Activated naive CD4-positive, alpha-beta T cell treated with anti-CD3 and anti-CD28 coated beads for 36 hours (primary cell): ENCODE measurements at places on chromosomes 7 and 10. TPM values are rescaled to one million over a fixed set of nuclear protein-coding genes. Genes with fewer than 3 reads are reported as not detected.

DNA sequence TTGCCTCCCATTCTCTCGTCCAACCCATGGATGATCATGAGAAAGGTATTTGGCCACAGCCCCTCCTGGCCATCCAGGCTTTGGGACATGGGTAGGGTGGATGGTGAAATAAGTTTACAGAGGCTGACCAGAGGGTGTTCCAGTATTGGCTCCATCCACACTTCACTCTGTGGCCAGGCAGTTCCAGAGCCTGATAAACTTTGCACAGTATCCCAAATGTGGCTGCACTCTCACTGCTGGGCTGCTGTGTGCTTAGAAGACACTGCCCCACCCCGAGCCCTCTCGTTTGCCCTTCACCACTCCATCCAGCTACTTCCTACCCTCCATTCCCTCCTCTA is 72.0 kb upstream of the ZMIZ1 start:
- no peak overlapping the region for H3K4me3 ChIP-seq
- H3K4me1 ChIP-seq: peaks cover 4% of the 10 kb centered on the region
- DNase-seq: no peak
- no peak overlapping the region for H3K27ac ChIP-seq
- H3K36me3 ChIP-seq: no peaks in the 10 kb centered on the region
- H3K27me3 ChIP-seq: no peaks in the 10 kb centered on the region

- no peaks in the 10 kb centered on the region for H3K36me3 ChIP-seq
- no peaks in the 10 kb centered on the region for H3K4me1 ChIP-seq
- no peak for DNase-seq
- no peak overlapping the region for H3K4me3 ChIP-seq
- H3K27ac ChIP-seq: no peak overlapping the region
Observed at GRCh38 chr7:18213652-18214051, 186.0 kb upstream of the PRPS1L1 start.

GRCh38 chr10:77111611-77112550 is 525.7 kb downstream of the KCNMA1 start:
- no peak overlapping the region for H3K4me3 ChIP-seq
- H3K4me1 ChIP-seq: no peaks in the 10 kb centered on the region
- peaks cover 3% of the 10 kb centered on the region for H3K27me3 ChIP-seq
- H3K36me3 ChIP-seq: no peaks in the 10 kb centered on the region
- DNase-seq: peak; percentile 18

GRCh38 chr10:73946253-73947145 is 35.6 kb downstream of the PLAU start:
- no peaks in the 10 kb centered on the region for H3K4me1 ChIP-seq
- H3K4me3 ChIP-seq: no peak overlapping the region
- no peak overlapping the region for H3K27ac ChIP-seq
- H3K27me3 ChIP-seq: no peaks in the 10 kb centered on the region
- H3K36me3 ChIP-seq: no peaks in the 10 kb centered on the region

DNA sequence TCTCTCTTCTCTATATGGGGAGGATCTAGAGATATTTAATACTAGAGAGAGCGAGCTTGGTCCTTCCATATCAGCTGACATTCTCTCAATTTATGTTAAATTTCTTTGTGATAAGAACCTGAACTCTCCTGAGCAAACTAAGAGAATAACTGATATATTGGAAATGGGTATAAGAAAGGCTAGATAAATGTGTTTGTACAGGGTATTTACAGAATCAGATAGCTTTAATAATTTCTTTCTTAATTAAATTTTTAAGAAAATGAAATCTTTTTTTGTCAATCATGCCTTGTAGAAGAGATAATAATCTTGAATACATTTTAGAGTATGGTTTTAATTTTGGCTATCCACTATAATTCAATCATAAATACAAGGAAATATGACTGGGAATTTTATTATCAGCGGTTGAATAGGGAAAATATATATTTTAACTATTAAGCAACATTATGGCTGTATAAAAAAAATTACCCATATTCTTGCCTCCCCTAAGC is 58.7 kb downstream of the ANKIB1 start:
- H3K36me3 ChIP-seq: peaks cover 15% of the 10 kb centered on the region
- H3K27me3 ChIP-seq: no peaks in the 10 kb centered on the region
- H3K27ac ChIP-seq: no peak overlapping the region
- no peak for DNase-seq
- H3K4me1 ChIP-seq: no peaks in the 10 kb centered on the region

DNA sequence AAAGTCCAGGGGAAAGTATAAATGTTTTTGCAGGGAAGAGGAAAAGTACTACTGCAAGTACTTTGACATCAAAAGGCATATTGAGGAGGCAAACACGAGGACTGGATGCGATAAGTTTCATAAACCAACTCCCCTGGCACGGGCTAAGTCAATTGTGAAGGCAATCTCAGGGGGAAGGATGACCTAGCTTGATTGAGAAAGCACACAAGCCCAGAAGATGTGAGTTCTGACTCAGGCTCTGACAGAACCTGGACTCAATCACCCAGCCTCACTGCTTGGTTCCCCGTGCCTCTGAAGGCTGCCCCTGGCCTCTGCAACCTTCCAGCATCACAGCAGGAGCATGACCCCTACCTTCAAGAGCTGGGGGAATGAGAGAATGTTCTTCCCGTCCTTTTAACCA is 93.2 kb upstream of the ZNF438 start:
- H3K4me3 ChIP-seq: no peak overlapping the region
- H3K27ac ChIP-seq: no peak overlapping the region
- H3K4me1 ChIP-seq: peaks cover 28% of the 10 kb centered on the region

GRCh38 chr10:19014498-19014897 is 34.1 kb upstream of the MALRD1 start:
- H3K36me3 ChIP-seq: no peaks in the 10 kb centered on the region
- no peak overlapping the region for H3K27ac ChIP-seq
- no peaks in the 10 kb centered on the region for H3K27me3 ChIP-seq

GRCh38 chr10:62647375-62648092 is 157.0 kb upstream of the ADO start:
- no peak overlapping the region for H3K27ac ChIP-seq
- peaks cover 24% of the 10 kb centered on the region for H3K4me1 ChIP-seq
- H3K4me3 ChIP-seq: no peak overlapping the region
- no peaks in the 10 kb centered on the region for H3K36me3 ChIP-seq

GRCh38 chr10:119198438-119198837 is 8.9 kb upstream of the GRK5 start:
- no peak overlapping the region for H3K4me3 ChIP-seq
- no peaks in the 10 kb centered on the region for H3K36me3 ChIP-seq
- H3K4me1 ChIP-seq: peaks cover 15% of the 10 kb centered on the region

DNA sequence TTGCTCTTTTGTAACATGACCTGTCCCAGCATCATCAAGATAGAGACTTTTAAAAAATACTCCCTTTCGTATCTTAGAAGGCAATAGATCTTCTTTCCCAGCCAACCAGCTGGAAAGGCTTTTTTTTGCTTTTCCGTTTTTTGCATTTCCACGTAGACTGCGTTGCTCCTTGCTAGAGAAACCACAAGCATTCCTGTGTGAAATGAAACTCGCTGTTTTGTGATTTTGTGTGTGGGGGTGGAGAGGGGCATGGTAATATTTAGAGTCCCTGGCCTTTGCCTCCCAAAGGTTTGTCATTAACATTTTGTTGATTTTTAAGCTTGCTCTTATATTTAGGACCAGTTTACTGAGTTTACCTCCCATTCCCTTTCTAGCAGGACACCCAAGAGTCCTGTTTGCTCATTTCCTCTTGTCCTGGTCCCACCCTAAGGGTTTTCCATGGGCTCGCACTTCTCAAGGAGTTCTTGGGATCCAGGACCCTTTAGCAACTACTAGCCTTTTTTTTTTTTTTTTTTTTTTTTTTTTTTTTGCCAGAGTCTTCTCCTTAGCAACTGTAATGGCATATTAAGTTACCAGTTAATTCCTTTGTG is 243.6 kb downstream of the BICC1 start:
- no peak overlapping the region for H3K27ac ChIP-seq
- H3K4me1 ChIP-seq: peaks cover 1% of the 10 kb centered on the region
- no peaks in the 10 kb centered on the region for H3K36me3 ChIP-seq
- H3K27me3 ChIP-seq: peaks cover 13% of the 10 kb centered on the region
- DNase-seq: no peak
- H3K4me3 ChIP-seq: no peak overlapping the region

RBP4 gene
- total RNA-seq: not detected

HOGA1 gene
- not detected for total RNA-seq

NKX1-2 gene
- total RNA-seq: not detected

MMRN2 gene
- total RNA-seq: not detected
